ENCODE measurements at places on chromosomes 12 and 14.

DNA sequence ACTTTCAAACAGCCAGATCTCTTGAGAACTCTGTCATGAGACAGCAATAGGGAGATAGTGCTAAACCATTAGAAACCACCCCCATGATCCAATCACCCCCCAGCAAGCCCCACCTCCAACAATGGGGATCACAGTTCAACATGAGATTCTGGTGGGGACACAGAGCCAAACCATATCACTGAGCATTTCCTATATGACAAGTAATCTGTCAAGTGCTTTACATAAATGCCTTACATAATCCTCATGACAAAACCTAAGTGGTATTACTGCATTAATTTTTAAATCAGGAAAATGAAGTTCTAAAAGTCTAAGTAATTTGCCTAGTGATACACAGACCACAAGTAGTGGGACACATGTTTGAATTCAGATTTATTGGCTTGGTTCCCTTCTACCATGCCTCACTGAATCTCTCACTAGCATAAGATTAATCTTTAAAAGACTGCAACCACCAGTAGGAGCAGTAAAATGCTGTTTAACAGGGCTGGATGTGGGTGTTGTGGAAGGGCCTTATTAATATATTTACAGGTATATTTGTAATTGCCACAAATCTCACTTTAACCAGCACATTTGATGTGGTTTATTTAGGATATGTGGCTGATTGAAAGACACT is 323.1 kb upstream of the FBXO33 start:
- no peak for DNase-seq

- no peak for DNase-seq
Observed at GRCh38 chr12:121711361-121712189, 977 bp upstream of the TMEM120B start.

- DNase-seq = no peak
Observed at GRCh38 chr12:2064071-2064507, 11.3 kb downstream of the CACNA1C start.

DNA sequence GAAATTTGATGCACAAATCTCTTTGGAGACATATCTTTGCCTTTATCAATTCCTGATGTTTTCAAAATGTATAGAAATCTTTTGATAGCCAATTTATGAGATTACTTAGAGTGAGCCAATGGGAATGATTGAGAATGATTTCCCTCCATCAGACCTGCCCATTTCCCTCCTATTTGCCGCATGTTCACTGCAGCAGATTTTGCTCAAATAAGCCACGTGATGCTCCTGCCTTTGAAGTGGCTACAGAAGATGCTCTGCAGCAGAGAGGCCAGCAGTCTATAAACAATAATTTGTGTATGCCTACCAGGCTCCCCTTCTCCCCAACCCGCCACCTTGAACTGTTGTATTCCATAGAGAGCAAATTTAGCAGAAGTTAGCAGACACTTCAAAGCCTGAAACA is 21.9 kb downstream of the WIF1 start:
- DNase-seq = no peak

DNA sequence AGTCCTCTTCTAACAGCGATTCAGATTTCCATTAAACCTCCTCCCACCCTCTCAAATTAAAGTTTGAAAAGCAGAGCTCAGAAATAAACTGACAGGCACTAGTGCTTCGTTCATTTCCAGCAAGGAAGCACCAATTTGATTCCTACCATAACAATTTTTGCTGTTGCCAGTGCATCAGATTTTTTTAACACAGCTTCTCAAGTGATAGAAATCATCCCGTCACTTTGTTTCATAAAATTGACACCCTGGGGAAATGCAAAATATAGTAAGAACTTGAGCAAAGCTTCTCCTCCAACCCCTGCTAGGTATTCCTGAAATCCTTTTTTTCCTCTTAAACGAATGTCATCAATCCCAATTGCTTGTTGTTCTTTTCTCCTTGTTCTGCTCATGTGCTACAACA is 332.1 kb downstream of the FOXG1 start:
- DNase-seq = no peak

DNA sequence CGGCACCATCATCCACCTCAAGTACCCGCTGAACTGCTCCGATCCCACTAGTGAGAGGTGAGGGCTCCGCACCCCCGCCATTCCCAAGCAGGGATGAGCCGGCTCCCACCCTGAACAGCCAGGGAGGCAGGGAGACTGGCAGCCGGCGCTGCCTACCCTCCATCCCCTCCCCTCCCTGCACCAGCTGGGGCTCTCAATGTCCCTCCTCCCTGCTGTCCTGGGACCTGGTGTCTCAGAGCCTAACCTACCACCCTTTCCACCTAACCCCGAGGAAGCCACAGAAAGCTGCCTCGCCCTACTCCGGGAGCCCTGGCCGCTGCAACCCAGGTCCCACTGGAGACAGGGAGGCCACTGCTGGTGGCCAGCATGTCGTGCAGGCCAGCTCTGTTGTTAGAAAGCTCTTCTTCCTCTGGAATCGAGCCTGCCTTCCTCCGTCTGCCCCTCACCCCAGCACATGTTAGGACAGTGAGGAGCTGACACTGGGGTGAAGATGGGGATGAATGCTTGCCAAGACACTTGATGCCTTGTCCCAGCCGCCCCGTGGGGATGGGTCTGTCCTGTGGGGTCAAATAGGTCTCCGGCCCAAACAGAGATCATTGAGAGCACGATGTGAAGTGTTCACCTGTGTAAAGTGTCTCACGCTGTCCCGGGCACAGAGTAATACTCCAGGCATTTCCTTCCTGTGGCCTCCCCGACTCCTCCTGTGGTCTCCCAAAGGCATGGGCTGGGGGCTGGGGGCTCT is 1.1 kb downstream of the PTPN6 start:
- DNase-seq = no peak

DNA sequence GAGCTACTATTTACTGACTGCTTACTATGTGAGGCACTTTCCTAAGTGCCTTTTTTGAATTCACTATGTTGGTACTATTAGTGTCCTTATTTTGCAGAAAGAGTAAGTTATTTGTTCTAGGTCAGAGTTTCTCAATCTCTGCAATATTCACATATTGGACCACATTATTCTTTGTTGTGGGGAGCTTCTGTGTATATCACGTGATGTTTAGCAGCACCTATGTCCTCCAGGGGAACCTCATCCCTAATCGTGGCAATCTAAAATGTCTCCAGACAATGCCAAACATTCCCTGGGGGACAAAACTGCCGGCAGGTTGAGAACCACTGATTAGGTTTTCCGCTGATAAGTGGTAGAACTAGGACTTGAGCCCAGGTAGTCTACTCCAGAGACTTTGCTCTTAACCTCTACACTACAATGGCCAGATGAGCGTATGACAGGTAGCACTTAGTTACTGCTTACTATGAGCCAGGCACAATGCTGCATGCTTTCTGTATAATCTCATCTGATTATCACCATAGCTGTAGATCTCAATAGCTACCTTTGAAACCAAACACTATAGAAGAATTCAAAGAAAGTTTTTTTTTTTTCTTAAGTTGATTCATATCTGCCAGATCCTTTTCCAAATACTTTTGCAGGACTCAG is 38.9 kb downstream of the NELL2 start:
- no peak for DNase-seq
